Stimulated activated CD8-positive, alpha-beta memory T cell treated with anti-CD3 and anti-CD28 coated beads, Interleukin-7, amount 100 ng/mL, for 1 hour (primary cell): ENCODE measurements at places on chromosomes 1 and 21.

DNA sequence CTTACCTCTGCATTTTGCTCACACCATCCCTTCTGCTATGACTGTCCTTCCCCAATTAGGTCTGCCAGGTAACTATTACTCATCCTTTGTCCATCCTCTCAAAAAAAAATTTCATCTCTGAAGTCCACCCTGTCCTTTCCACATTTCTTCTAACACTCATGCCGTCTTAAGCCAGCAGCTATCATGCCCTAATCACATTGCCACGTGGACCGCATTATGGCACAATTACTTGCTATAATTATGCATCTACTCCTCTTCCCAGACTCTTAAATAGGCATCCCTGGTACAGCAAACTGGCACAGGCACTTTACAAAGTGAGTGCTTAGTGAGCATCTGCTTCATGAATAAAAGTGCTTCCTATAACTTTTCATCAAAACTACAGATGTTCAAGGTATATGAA lies 295.4 kb upstream of the ESRRG start:
- DNase-seq: no peak

- DNase-seq: no peak
These were observed 13.3 kb downstream of the SLC66A1 start for GRCh38 chr1:19325368-19325957.

- DNase-seq: no peak
These were observed 371.8 kb upstream of the POU3F1 start for GRCh38 chr1:38418195-38419030.

- DNase-seq: no peak
These were observed at the start of gene EFNA1 for GRCh38 chr1:155127105-155127966. EFNA1 (plus strand) TSS chr1:155127876; CDS start chr1:155127978, 102 bp downstream.
